Uterine smooth muscle cell (primary cell): ENCODE measurements at places on chromosomes 7 and 10. TPM values are rescaled to one million over a fixed set of nuclear protein-coding genes. Genes with fewer than 3 reads are reported as not detected.

Gene FXYD4
- total RNA-seq: not detected in 2 replicates

Gene SLK
- total RNA-seq: 67.6 and 87.3 TPM in 2 replicates

Gene DPYSL4
- 2.1 and 2.3 TPM in 2 replicates for total RNA-seq

Gene PIP4K2A
- total RNA-seq: 32.0 and 61.4 TPM in 2 replicates

Gene MYOF
- 250 and 346 TPM in 2 replicates for total RNA-seq

Gene ARL5B
- 10.8 and 16.5 TPM in 2 replicates for total RNA-seq

Gene TOMM7
- 84.7 and 119 TPM in 2 replicates for total RNA-seq

Gene TMEM72
- total RNA-seq: not detected in 2 replicates

Gene SPAM1
- not detected in 2 replicates for total RNA-seq

Gene GTPBP4
- 37.2 and 61.9 TPM in 2 replicates for total RNA-seq

Gene SSBP1
- total RNA-seq: 127 and 211 TPM in 2 replicates

Gene NDUFB8
- 101 and 110 TPM in 2 replicates for total RNA-seq

Gene ITGB8
- total RNA-seq: 3.7 and 3.8 TPM in 2 replicates

Gene PPP1R17
- total RNA-seq: under 0.01 TPM in 1 of 2 replicates, not detected in the other

Gene ZNF239
- 8.9 and 9.8 TPM in 2 replicates for total RNA-seq

Gene IDI2
- total RNA-seq: not detected in 2 replicates

Gene TMEM213
- not detected in 2 replicates for total RNA-seq

Gene NHLRC2
- total RNA-seq: 18.6 and 23.9 TPM in 2 replicates

Gene CYP3A5
- 3.5 and 4.8 TPM in 2 replicates for total RNA-seq

Gene CCDC7
- 8.7 and 10.7 TPM in 2 replicates for total RNA-seq

Gene PCLO
- total RNA-seq: 4.4 and 4.9 TPM in 2 replicates

Gene PIK3CG
- total RNA-seq: not detected in 2 replicates

Gene KAZALD1
- total RNA-seq: 6.2 and 6.4 TPM in 2 replicates

Gene CDK14
- 49.6 and 57.8 TPM in 2 replicates for total RNA-seq

Gene COL17A1
- total RNA-seq: under 0.01 and 0.33 TPM in 2 replicates

Gene HBP1
- 86.0 and 107 TPM in 2 replicates for total RNA-seq

Gene SPDYE16
- total RNA-seq: 0.12 TPM in 1 of 2 replicates, not detected in the other

Gene SHH
- not detected in 2 replicates for total RNA-seq

Gene GSTO2
- total RNA-seq: 1.7 and 5.1 TPM in 2 replicates

Gene NKX6-2
- total RNA-seq: under 0.01 TPM in 1 of 2 replicates, not detected in the other

Gene NRG3
- total RNA-seq: under 0.01 TPM in 1 of 2 replicates, not detected in the other

Gene GPR141
- not detected in 2 replicates for total RNA-seq

Gene ST8SIA6
- not detected in 2 replicates for total RNA-seq

Gene UNCX
- not detected in 2 replicates for total RNA-seq

Gene INMT
- total RNA-seq: 0.11 and 1.2 TPM in 2 replicates

Gene SDK1
- 10.1 and 11.6 TPM in 2 replicates for total RNA-seq

Gene SPDYE5
- total RNA-seq: 0.11 and 0.12 TPM in 2 replicates

Gene AKR1C4
- total RNA-seq: not detected in 2 replicates

Gene PRRT4
- total RNA-seq: under 0.01 and 0.12 TPM in 2 replicates

Gene LAMB4
- under 0.01 and 0.12 TPM in 2 replicates for total RNA-seq

Gene RSPH10B
- total RNA-seq: 0.11 and 0.37 TPM in 2 replicates

Gene ERVW-1
- not detected in 2 replicates for total RNA-seq

Gene MMD2
- total RNA-seq: not detected in 2 replicates

Gene SLC39A12
- under 0.01 TPM in 1 of 2 replicates, not detected in the other for total RNA-seq

Gene EBLN1
- total RNA-seq: not detected in 2 replicates

Gene CTAGE4
- total RNA-seq: 1.7 TPM in 1 of 2 replicates, not detected in the other

Gene FAM25G
- not detected in 2 replicates for total RNA-seq

Gene PHYHIPL
- total RNA-seq: not detected in 2 replicates

Gene TCTN3
- total RNA-seq: 27.9 and 34.7 TPM in 2 replicates

Gene TMEM196
- total RNA-seq: not detected in 2 replicates

Gene UCN3
- not detected in 2 replicates for total RNA-seq

Gene FAM221A
- 2.0 and 2.4 TPM in 2 replicates for total RNA-seq

Gene GIMAP8
- under 0.01 and 0.12 TPM in 2 replicates for total RNA-seq

Gene RAB19
- not detected in 2 replicates for total RNA-seq

Gene CREB5
- 2.5 and 5.6 TPM in 2 replicates for total RNA-seq

Gene STRIP2
- 8.7 and 14.8 TPM in 2 replicates for total RNA-seq

Gene LIPK
- total RNA-seq: not detected in 2 replicates
